ENCODE measurements at places on chromosomes 7 and 10. TPM values are rescaled to one million over a fixed set of nuclear protein-coding genes. Genes with fewer than 3 reads are reported as not detected.
A peak's percentile ranks its signal among the peaks of the same experiment; 100 is the strongest.

DNA sequence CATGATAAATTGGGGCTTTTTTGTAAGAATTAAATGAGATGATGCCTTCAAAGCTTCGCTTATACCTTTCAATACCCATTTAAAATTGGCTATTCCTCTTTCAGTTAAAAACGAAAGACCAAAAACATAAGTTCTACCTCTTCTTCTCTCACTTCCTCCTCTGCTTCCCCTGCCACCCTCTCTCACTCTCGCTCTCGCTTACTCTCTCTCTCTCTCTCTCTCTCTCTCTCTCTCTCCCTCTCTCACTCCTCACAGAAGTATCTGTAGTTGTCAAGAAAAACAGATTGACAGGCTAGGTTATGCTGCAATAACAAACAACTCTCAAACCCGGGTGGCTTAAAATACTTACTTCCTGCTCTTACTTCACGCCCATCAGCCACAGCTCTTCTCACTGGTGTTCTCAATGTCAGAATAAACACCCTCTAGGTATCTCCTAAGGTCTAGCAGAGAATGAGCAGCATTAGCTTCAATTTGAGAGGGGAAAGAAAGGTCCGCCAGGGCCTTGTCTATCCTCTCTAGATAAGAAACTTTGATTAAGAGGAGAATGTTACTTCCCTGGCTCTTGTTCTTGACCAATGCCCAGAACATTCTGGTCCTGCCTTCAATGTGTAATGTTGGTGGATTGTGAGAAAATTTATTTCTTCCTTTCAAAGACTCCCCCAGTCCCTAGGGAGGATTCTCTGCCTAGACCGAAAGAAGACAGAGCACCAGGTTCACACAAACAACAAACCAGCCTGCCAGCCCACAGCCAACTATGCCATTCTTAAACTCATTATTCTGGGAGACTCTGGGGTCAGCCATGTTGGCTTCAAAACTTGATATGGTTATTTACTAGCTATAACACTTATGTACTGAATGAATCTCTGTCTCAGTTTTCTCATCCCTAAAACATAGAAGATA, 1028.7 kb downstream of the XPNPEP1 start:
- no peak for DNase-seq

GRCh38 chr10:8189458-8189857, 135.0 kb downstream of the GATA3 start:
- no peak for DNase-seq

- DNase-seq = no peak
Measured at GRCh38 chr10:125709553-125710474, 9.7 kb upstream of the EDRF1 start.

DNA sequence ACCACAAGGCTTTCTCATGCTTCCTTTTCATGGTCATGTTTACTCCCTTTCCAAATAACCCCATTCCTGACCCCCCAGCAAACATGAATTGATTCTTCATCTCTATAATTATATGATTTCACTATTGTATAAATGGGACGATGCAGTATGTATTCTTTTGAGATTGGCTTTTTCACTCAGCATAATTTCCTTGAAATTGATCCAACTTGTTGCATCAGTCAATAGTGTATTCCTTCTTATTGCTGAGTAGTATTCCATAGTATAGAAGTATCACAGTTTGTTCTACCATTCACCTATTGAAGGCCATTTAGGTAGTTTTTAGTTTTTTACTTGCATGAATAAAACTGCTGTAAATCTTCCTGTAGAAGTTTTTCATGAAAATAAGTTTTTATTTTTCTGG, 264.7 kb downstream of the BAMBI start:
- no peak for DNase-seq

- DNase-seq = no peak
Measured at GRCh38 chr7:30815388-30815854, 44.2 kb downstream of the MINDY4 start.

DNA sequence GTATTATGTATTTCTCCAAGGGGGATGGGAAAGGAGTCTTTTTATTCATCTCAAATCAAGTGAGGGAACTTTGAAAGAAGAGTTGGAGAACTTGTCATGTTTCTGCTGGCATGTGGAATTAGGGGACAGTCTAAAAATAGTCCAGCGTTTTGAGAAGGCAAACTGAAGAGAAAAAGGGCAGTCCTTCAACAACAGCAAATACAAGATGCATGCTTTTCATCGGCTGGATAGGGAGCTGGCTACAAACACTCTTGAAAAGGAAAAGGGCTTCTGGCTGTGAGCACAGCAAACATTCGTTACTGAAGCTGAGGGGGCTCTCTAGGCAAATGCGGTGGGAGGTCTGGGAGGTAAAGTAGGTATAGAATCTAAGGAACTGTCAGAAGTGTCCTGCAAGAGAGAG, 91.9 kb downstream of the AHR start:
- DNase-seq = no peak

- DNase-seq = no peak
Measured at GRCh38 chr10:72056932-72057751, 31.2 kb downstream of the SPOCK2 start.

DNA sequence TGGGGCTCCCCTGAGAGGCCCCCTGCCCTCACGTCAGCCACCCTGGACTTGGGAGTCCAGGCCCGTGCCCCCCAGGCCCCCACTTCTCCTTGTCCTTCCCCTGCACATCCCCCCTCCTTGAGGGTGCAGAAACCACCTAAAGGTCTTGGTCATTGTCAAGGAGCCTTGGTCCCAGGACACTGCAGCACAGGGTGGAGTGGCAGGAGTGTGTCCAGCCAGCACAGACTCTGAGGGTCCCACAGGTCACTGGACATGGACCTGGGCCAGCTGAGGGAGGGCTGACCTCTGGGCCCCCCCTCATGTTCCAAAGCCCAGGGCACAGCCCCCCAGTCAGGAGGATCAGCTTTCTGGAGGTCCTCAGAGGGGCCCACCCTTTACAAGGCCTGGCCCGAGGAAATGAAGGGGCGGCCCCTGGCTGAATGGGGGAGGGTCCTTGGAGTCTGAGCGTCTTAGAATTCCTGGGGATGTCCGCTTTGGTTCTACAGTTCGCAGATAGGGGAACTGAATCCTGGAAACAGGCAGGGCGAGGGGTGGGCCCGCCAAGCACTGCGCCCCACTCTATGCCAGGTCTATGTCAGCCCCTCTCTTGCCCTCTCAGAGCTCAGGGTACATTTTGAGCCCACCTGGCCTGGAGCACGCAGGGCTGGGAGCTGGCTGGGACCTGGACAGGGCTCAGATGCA, 54.0 kb downstream of the PWWP2B start:
- DNase-seq = no peak

DNA sequence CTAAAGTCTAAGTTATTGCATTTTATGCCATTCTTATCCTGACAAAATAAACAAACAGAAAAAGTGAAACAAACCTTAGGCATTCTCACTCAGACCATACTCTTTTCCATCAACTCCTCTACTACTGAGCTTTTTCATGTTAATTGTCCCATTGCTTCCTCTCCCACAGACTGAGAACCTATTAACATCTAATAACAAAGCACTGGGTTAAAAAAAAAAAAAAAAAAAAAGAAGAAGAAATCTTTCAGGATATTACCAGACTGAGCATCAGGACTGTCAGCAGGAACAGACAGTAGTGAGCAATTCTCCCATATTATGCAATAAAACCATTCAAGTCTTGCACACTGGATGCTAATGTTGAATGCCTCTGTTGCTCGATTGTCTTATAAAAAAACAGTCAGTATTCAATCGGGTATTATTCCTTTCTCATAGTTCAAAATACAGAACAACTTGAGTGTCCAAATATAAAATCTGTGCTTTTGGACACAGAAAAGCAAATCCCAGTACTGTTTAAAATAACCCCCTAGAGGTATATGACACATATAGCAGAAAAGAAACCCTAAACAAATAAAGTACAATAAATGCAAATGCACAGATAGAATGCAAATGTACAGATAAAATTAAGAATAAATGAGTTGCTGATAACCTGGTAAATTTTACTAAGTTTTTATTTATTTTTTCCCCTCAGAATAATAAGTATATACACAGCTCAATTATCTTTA, 531.3 kb upstream of the LRRTM3 start:
- DNase-seq = no peak

DNA sequence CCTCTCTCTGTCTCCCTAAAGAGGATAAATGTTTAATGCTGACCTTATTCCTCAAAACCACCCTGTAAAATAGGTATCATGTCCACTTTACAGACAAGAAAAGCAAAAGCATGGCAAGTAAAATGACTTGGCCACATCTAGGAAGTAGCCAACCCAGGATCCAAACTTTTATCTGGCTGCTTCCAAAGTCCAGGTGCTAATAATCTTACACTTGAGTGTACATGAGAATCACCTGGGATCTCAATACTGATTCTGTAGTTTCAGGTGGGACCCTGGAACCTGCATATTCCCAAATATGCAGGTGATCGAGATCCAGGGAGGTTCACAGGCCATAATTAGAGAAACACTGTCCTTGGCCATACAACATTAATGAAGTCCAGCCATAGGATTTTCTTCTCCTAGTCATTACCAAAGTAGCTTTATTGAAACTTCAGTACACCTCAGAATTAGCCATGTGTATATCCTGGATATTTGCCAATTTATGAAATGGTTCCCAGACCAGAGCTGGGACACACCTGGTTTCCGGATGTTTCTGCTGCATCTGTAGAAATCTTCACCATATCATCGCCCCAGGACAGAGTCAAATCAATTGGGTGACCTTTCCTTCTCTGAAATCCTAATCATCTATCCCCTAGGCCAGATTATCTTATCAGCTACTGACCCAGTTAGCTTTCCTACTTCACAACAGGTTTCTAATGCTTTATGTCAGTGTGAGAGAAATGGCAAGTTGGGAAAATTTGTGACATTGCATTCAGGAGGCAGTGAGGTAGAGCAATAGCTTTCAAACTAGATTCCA, 119.1 kb upstream of the KMT2E start:
- no peak for DNase-seq

DNA sequence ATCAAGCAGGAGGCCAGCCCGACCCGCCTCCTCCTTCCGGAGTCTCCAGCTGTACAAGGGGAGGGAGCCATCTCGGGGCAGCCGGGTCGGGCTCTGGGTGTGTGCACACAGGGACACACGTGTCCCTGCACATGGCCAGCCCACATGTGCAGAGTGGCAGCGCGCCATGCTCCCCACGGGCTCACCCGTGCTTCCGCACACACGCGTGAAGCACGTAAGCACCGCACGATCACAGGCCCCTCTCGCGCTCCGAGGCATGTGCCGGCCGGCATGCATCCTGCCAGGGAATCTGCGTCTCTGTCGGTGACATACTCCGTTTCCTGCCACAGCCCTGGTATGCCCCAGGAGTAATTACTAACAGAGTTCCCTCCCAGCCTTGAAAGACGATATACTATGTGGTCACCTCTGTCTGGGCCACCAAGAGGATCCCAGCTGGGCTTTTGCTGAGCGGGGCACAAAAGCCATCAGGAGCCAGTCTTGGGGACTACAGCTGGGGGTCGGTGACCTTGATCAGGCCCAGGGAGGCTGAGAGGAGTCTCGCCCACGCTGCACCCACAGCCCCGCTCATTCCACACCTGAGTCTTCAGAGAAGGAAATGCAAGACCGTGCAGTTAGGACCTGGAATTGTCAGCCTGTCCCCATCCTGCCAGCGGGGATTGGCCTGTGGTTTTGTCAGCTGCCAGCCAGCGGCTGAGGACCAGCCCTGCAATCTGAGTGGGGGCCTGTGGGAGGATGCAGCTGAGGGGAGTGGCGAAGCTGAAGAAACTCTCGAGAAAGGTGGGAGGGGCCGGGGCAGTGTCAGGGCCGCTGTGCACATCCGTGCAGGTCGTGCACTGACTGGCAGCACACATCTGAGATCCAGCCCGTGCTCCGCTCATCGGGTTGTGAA, 11.0 kb upstream of the LFNG start:
- DNase-seq = peak; percentile 72

DNA sequence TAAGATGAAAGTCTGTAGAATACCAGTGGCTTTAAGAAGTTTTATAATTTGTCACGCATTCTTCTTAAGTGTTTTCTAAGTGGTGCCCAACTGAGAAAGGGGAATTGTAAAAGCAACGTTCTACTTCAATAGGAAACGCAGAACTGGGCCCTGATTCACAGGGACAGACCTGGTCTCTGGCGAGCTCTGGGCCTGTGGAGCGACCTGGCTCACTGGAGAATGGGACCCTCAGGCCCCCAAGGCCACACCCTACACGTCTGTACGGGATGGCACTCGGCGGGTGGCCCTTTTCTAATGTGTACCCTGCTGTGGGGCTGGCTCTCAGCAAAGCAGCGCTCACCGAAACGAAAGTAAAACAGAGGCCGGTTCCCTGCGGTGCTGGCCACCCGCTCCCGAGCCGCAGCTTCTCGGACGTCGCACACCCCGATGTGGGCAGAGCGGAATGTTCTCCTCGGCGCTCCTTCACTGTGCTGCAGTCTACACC, 205.0 kb downstream of the DIP2C start:
- peak; percentile 51 for DNase-seq

GRCh38 chr10:119663866-119664698, 12.9 kb downstream of the BAG3 start:
- DNase-seq = no peak

DNA sequence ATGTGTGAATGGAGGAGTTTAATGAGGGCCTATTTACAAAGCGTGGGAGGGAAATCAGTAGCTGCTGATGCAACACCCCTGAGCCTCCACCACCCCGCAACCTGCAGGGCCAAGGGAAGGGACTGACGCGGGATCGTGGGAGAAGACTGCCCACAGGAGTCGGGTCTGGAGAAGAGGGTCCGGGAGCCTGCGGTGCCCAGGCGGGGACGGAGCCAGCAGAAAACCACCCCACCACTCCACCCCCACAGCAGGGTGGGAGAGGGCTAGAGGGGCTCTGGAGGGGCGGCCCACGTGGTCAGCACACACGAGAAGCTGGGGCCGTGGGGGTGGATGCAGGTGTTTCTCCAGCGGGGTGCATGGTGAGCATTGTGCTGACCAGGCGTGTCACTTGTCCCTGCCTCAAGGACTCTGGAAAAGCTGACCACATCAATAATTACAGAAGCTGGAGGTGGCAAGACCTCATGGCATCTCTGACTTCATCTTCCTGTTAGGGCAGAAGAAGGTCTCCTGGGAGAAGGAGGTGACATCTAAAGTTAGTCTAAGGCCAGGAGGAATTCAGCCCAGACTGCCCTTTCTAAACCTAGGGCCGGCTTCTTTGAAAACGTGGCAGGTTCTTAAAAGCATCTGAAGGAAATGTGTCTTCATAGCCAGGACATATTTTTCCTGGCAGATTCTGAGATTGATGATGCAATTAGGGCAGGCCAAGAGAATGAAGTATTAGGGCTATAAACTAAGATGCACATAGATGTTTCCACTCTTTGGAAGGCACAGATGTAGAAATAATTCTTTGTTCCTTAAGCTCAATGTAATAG, 150.9 kb downstream of the RGS10 start:
- no peak for DNase-seq

GRCh38 chr10:101694674-101695403, at the start of gene FBXW4:
Gene FBXW4 (minus strand): TSS chr10:101695170. CDS start chr10:101695105, 65 bp downstream.
- DNase-seq = peak; percentile 74

GRCh38 chr10:37067576-37067975, 57.8 kb upstream of the ANKRD30A start:
- DNase-seq = no peak

- no peak for DNase-seq
Measured at GRCh38 chr7:81618396-81619014, 151.3 kb downstream of the HGF start.

AGBL3 gene
- total RNA-seq = 3.2 TPM

TAS2R4 gene
- 0.62 TPM for total RNA-seq

DOCK4 gene
- 1.2 TPM for total RNA-seq

PTF1A gene
- not detected for total RNA-seq

PPP1R17 gene
- not detected for total RNA-seq

SYT15 gene
- total RNA-seq = 0.70 TPM

SPDYE5 gene
- total RNA-seq = not detected

TASOR2 gene
- total RNA-seq = 74.2 TPM

TMEM26 gene
- not detected for total RNA-seq

EPHB6 gene
- 8.1 TPM for total RNA-seq

TEX47 gene
- total RNA-seq = not detected

SLC25A40 gene
- total RNA-seq = 32.8 TPM

PLEKHS1 gene
- not detected for total RNA-seq

VWDE gene
- 0.71 TPM for total RNA-seq

RBM20 gene
- 0.09 TPM for total RNA-seq

ACSM6 gene
- total RNA-seq = not detected
